ENCODE measurements at places on chromosomes 12 and 14.

DNA sequence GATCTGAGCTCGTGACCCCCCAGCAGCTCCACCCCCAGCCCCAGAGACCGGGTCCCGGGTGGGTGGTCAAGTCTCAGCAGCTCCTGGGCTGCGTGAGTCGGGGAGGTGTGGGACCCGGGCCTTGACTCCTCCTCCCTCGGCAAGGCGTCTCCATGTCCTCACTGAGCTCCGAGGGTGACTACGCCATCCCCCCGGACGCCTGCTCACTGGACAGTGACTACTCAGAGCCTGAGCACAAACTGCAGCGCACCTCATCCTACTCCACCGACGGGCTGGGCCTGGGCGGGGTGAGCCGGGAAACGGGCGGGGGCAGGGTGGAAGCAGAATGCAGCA lies 28.1 kb downstream of the PIGH start:
- DNase-seq, result no peak

- peak; percentile 16 for DNase-seq
These were observed 6.7 kb downstream of the BCL7A start for GRCh38 chr12:122028165-122028904.

GRCh38 chr14:93969082-93969828 lies 7.1 kb downstream of the ASB2 start:
- DNase-seq, result no peak

GRCh38 chr12:131753005-131753404 lies 42.1 kb downstream of the SFSWAP start:
- no peak for DNase-seq

GRCh38 chr12:90253136-90253535 lies 544.5 kb upstream of the ATP2B1 start:
- no peak for DNase-seq

- DNase-seq, result no peak
These were observed 564.0 kb downstream of the TRHDE start for GRCh38 chr12:72836194-72836593.

- DNase-seq, result no peak
These were observed 26.5 kb downstream of the PLEKHG3 start for GRCh38 chr14:64730681-64731080.

DNA sequence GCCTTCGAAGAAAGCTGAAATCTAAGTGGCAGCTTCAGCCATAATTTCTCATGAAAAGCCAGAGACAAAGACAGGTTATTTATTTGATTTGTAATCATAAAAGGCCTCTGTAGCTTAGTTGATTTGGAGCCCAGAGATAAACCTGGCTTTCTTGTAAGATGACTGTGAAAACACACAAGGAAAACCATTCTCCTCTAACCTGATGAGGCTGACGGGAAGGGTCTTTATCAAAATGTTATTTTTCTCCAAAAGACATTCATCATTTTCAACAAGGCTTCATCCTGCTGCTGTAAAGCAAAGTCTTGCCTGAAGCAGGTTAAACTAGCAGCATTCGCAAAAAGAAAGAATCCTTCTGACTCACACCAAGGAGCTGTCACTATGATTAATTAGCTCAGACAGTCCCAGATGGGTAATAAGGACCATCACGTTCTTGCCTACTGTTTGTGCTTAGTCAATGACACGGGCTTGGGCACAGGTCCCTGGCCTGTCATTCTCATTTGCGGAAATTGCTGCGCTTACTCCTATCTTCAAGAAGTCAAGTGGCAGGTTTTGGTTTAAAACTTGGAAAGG lies 286.6 kb downstream of the C12orf75 start:
- DNase-seq, result no peak

- DNase-seq, result peak; percentile 61
These were observed at the start of gene STXBP6 for GRCh38 chr14:25049568-25050268. Gene STXBP6, minus strand, starts transcription at chr14:25050147. Its CDS starts 75,329 bp downstream, at chr14:24974818.

DNA sequence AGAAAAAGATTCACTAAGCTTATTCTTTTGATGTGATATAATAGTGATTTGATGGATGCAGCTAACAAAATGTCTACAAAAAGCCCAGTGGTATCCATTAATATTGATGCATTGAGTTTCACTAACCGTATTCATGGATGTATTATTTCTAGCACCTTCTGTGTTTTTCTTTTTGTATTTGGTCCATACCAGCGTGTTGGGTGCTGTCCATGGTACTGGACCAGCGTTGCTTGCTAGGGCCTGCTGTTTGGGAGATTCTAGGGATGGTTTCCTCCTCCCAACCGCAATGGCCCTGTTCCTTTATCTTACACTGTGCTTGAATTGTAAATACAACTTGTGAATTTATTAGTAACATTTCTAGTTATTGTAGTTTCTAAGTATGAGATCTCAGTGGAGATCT lies 31.7 kb downstream of the ANO4 start:
- DNase-seq, result no peak

DNA sequence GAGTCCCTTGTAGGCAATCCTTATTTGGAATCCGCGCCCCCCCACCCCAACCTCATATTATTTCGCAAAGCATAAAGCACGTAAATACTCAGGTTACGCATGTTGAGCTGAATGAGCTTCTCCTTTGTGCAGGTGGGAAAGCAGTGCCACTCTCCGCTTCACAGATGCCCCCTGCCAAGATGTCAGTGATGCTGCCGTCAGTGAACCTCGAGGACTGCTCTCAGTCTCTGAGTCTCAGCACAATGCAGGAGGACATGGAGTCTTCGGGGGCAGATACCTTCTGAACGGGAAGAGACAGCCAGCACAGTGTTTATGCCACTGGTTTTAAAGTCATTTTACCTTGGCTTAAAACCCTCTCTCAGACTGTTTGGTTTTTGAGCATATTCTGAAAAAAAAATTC lies 90.1 kb upstream of the DACT1 start:
- no peak for DNase-seq

DNA sequence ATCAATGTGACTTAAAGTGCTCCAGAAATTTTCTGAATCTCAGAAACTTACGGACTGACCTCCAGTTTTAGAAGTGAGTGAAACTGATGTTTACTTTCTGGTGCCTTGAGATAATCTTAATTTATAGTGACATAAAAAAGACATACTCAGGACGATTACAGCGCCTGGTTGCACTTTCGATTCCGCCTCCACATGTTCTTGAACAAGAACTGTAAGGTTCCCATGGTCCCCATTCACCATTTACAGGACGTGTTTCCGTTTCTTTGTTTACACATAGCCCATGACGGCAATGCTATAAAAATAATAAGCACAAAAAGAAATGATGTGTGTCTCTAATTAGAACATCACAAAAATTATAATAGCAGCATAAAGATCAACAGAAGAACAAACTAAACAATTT lies 98.2 kb downstream of the ADAMTS20 start:
- DNase-seq, result no peak

- no peak for DNase-seq
These were observed at the start of gene CYP27B1 for GRCh38 chr12:57766464-57767304. Gene CYP27B1, minus strand, starts transcription at chr12:57767078. Its CDS starts 37 bp downstream, at chr12:57767041.

DNA sequence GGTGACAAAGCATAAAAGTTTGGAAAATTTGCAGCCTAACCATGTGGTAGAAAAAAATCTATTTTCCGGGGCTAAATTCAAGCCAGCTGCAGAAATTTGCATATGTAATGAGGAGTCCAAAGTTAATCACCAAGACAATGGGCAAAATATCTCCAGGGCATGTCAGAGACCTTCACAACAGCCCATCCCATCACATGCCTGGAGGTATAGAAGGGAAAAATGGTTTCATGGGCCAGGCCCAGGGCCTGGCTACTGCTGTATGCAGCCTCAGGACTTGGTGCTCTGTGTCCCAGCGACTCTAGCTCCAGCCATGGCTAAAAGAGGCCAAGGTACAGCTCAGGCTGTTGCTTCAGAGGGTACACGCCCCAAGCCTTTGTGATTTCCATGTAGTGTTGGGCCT lies 655.8 kb upstream of the MGAT4C start:
- DNase-seq, result no peak

DNA sequence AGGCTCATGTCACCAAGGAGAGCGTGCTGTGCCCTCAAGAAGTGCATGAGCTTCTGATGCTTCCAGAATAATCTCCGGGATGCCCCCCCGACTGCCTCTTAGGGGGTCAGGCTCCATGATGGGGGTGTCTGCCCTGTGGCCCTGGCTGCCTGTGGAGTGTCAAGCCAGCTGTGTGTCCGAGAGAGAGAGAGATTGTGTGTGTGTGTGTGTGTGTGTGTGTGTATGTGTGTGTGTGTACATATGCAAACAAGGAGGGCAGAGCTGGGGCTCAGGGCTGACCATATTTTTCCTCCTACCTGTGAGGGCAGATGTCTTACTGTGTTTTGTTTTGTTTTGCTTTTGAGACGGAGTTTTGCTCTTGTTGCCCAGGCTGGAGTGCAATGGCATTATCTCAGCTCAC lies 5.6 kb upstream of the ALDH2 start:
- DNase-seq, result no peak

DNA sequence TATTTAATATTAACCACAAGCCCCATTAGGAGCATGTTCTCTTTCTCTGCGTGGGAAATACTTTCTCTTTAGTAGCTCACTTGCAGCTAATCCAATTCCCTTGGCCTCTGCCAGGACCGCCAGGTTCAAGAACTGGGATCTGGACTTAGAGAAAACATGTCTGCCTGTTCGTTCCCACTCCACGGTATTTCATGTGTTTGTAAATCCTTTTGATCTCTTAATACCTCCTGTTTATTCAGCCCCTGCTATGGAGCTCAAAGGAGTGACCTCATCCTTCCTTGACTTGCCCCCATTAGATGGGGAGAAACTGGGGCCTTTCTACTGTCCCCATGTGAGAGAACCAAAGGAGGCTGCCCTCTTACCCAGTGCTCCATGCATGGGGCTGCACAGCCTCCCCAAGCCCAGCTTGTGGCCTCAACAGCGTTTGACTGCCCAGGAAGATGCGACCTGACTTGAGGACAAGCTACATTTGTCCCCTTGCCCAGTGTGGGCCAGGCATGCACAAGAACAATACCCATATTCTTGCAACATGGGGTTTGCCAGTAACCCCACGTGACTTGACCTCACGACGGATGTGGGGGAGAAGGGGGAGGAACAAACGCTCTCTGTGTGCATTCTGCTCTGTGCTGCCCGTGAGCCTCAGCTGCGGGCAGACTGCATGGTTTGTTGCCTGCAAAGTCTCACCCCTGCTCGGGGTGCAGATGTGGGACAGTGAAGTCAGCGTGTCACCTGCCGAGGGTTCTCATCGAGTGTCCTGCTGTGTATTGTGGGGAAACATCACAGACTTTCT lies 30.3 kb downstream of the CD9 start:
- no peak for DNase-seq

DNA sequence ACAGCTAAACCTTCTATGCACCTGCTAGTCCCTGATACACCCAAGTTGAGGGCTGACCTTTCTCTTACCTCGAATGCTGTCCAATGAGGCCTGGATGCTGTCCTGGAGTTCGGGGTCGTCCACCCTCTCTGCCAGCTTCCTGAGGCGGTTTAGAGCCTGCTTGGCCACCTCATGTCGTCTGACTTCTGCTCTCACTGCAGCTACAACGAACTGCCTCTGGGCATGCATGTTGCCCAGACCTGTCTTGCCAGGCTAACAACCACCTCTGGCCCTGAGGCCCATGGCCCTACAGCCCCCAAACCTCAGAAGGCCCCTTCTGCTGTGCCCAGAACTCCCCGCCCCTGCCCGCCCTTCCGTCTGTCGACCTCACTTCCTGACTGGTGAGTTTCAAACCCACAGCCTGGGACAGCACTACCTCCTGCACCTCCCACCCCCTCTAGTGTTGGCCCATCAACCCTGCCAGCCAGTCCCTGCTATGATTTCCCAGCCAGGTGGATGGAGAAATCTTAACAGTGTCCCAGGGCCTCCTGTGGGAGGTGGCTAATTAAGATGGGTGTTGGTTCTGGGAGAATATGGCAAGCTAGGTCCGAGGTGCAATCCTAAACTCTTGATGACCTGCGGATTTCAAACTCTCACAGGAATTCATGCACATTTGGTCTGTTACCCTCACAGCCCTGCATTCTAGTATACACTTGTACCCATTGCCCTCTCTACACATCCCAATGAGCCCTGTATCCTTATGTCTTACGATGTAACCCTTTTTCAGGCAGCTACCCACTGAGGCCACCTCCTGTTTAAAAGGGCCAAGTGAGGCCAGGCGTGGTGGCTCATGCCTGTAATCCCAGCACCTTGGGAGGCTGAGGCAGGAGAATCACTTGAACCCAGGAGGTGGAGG lies 2.7 kb upstream of the TSPAN31 start:
- no peak for DNase-seq

- no peak for DNase-seq
These were observed 93.8 kb upstream of the CLMN start for GRCh38 chr14:95413289-95414215.

- no peak for DNase-seq
These were observed 17.1 kb upstream of the TSPAN11 start for GRCh38 chr12:30909349-30910037.
